Thymus (tissue), 14 donors: ENCODE measurements at places on chromosomes 4 and X. TPM values are rescaled to one million over a fixed set of nuclear protein-coding genes. Genes with fewer than 3 reads are reported as not detected.

Gene ADGRG2
- 11.9 TPM for total RNA-seq

Gene TRIM75
- total RNA-seq: not detected

Gene TEX13C
- not detected for total RNA-seq

GRCh38 chrX:121987835-121988234 lies 940.4 kb downstream of the GLUD2 start:
- H3K27ac ChIP-seq: no peak overlapping the region
- no peaks in the 10 kb centered on the region for H3K4me1 ChIP-seq
- no peak for DNase-seq
- no peaks in the 10 kb centered on the region for H3K27me3 ChIP-seq

GRCh38 chr4:24935856-24936255 lies 23.0 kb upstream of the CCDC149 start:
- no peak for DNase-seq
- H3K4me3 ChIP-seq: no peak overlapping the region
- H3K27ac ChIP-seq: no peak overlapping the region
- no peaks in the 10 kb centered on the region for H3K4me1 ChIP-seq
- H3K27me3 ChIP-seq: no peaks in the 10 kb centered on the region
- no peaks in the 10 kb centered on the region for H3K36me3 ChIP-seq

DNA sequence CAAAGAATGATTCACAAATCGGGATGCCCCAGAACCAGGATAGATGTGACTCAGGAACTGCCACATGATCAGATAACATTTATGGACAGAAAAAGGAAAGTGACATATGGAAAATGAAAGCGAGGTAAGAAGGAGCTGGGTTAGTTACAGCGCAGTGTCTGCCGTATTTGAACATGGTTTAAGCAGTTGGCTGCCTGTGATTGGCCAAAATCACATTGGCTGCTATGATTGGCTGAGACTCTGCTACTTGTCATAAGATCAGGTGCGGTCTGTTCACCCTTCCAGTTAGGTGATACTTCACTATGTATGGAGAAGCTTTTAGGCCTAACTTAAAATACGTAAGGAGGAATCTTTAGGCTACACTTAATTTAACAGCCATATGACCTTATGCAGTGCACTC lies 322.7 kb upstream of the HAND2 start:
- no peak overlapping the region for H3K27ac ChIP-seq
- H3K36me3 ChIP-seq: no peaks in the 10 kb centered on the region
- no peaks in the 10 kb centered on the region for H3K27me3 ChIP-seq
- no peaks in the 10 kb centered on the region for H3K4me1 ChIP-seq
- DNase-seq: no peak

GRCh38 chrX:82666355-82666754 lies 841.7 kb upstream of the POU3F4 start:
- H3K4me3 ChIP-seq: no peak overlapping the region
- H3K27me3 ChIP-seq: no peaks in the 10 kb centered on the region
- H3K36me3 ChIP-seq: no peaks in the 10 kb centered on the region
- no peaks in the 10 kb centered on the region for H3K4me1 ChIP-seq

GRCh38 chrX:139881130-139881529 lies 51.7 kb downstream of the ATP11C start:
- H3K4me1 ChIP-seq: no peaks in the 10 kb centered on the region
- no peaks in the 10 kb centered on the region for H3K27me3 ChIP-seq
- no peak overlapping the region for H3K27ac ChIP-seq
- DNase-seq: no peak
- H3K4me3 ChIP-seq: no peak overlapping the region
- H3K36me3 ChIP-seq: no peaks in the 10 kb centered on the region

DNA sequence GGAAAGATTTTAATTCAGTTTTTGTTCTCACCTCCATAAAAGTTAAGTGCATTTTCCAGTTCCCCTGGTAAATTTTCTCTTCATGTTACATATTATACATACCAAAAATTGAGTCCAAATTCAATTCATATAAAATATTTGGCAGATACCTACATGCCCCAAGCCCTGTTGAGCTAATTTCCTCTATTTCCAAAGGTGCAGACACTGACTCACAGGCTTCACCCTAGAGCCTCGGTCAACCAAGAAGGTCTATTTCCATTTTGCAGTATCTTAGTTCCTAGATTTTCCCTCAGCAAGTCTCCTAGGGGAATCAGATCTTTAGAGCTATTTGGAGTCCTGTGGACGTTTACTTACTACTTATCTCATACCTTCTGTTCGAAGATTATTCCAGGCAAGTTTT lies 174.4 kb downstream of the TSPAN5 start:
- no peaks in the 10 kb centered on the region for H3K36me3 ChIP-seq
- no peak overlapping the region for H3K4me3 ChIP-seq
- no peaks in the 10 kb centered on the region for H3K27me3 ChIP-seq
- H3K27ac ChIP-seq: no peak overlapping the region
- DNase-seq: no peak

DNA sequence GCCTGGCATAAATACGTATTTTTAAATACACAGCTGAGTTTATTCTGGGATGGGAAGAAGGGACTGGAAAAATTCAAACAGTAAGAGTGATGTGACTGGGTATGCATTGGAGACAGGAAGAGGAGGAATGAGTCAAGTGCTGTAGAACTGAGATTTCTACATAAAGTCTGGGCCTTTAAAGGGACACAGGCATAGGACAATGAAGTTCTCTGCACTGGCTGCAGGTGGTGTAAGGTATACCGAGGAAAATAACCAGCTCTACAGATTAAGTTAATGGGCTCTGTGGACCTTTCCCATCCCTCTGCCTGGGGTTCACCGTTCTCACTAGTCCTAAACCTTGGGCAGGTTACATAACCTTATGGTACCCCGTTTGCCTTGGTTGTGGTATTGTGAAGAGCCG lies 68.7 kb downstream of the DHX15 start:
- H3K27me3 ChIP-seq: no peaks in the 10 kb centered on the region
- no peak for DNase-seq
- H3K27ac ChIP-seq: no peak overlapping the region
- H3K36me3 ChIP-seq: peaks cover 21% of the 10 kb centered on the region
- no peak overlapping the region for H3K4me3 ChIP-seq
- no peaks in the 10 kb centered on the region for H3K4me1 ChIP-seq

- peaks cover 3% of the 10 kb centered on the region for H3K27me3 ChIP-seq
- H3K27ac ChIP-seq: no peak overlapping the region
- no peaks in the 10 kb centered on the region for H3K4me1 ChIP-seq
- no peak for DNase-seq
- H3K36me3 ChIP-seq: no peaks in the 10 kb centered on the region
- H3K4me3 ChIP-seq: no peak overlapping the region
Observed at GRCh38 chr4:143693856-143694255, 6.6 kb downstream of the FREM3 start.

DNA sequence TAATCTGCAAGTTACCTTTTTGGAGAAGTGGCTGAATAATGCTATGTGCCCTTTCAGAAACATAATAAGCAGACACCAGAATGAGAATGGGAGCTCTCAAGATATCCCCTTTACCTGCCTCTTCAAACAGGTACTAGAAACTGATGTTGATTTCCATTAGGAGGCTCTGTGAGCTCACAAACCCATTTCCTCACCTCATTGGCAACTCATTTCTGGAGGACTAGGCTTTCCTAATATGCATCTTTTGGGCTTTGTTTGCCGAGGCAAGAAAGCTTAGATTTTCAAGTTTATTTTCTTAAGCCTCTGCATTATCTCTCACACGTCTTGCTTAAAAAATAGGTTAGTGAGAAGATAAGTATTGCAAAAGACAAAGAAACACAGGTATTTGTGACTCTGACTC lies 313.1 kb upstream of the IRS4 start:
- DNase-seq: no peak
- H3K27ac ChIP-seq: no peak overlapping the region
- H3K4me1 ChIP-seq: no peaks in the 10 kb centered on the region
- no peaks in the 10 kb centered on the region for H3K27me3 ChIP-seq
- no peak overlapping the region for H3K4me3 ChIP-seq
- no peaks in the 10 kb centered on the region for H3K36me3 ChIP-seq

GRCh38 chrX:13911586-13911985 lies 94.7 kb upstream of the GPM6B start:
- H3K4me1 ChIP-seq: no peaks in the 10 kb centered on the region
- no peak overlapping the region for H3K4me3 ChIP-seq
- no peaks in the 10 kb centered on the region for H3K36me3 ChIP-seq
- DNase-seq: no peak
- no peaks in the 10 kb centered on the region for H3K27me3 ChIP-seq

- no peaks in the 10 kb centered on the region for H3K27me3 ChIP-seq
- H3K4me3 ChIP-seq: no peak overlapping the region
- H3K4me1 ChIP-seq: no peaks in the 10 kb centered on the region
- no peak overlapping the region for H3K27ac ChIP-seq
- H3K36me3 ChIP-seq: no peaks in the 10 kb centered on the region
Observed at GRCh38 chr4:87540146-87541058, 11.2 kb upstream of the SPARCL1 start.

GRCh38 chr4:66376396-66376795 lies 706.1 kb upstream of the EPHA5 start:
- H3K36me3 ChIP-seq: no peaks in the 10 kb centered on the region
- no peaks in the 10 kb centered on the region for H3K4me1 ChIP-seq
- no peaks in the 10 kb centered on the region for H3K27me3 ChIP-seq
- no peak overlapping the region for H3K4me3 ChIP-seq
- H3K27ac ChIP-seq: no peak overlapping the region

- DNase-seq: no peak
- H3K4me3 ChIP-seq: no peak overlapping the region
- H3K27ac ChIP-seq: no peak overlapping the region
- no peaks in the 10 kb centered on the region for H3K36me3 ChIP-seq
- no peaks in the 10 kb centered on the region for H3K4me1 ChIP-seq
Observed at GRCh38 chrX:138858438-138858837, 146.9 kb upstream of the FGF13 start.

DNA sequence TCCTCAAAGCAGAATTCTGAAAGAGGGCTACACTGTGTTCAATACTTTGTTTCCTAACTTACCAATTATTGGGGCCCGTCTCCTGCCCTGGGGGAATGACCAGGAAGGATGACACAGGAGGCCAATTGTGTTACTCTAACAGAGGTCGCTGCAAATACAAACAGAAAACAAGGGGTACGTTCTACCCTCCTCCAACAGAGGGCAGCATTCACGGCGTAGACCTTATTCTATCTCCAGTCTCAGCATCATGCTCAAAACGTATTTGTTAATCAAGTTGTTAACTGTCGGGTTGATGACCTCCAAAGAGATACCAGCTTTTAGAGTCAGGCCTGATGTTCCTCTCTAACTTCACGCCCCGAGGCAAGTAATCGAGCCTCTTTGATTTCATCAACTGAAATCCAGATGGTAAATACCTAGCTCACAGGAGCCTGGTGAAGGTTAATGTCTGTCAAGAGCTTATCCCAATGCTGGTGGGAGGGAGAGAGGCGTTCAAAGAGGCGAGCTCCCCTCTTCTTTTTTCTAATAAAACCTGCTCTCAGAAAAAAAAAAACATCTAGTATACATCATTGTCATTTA lies 181.0 kb upstream of the KCNIP4 start:
- no peaks in the 10 kb centered on the region for H3K27me3 ChIP-seq
- no peak overlapping the region for H3K4me3 ChIP-seq
- DNase-seq: no peak

DNA sequence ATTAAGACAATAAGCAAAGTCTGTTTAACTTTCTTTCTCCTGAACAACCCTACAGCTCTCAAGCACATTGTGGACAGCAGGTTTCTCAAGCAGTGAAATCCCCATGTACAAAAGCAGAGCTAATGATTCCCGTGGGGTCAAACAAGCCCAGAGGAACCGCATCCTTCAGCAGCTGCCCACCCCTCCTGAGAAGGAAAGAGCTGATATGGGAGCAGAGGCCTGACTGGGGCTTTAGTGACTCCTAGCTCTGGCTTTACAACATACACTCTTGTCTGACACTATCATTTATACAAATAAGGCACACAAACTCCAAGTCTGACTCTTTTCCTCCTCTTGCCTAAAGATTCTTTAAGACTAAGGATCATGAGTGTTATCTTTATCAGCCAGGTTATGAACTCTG lies 32.8 kb downstream of the HDAC8 start:
- no peaks in the 10 kb centered on the region for H3K4me1 ChIP-seq
- no peaks in the 10 kb centered on the region for H3K27me3 ChIP-seq
- no peak overlapping the region for H3K4me3 ChIP-seq
- H3K36me3 ChIP-seq: no peaks in the 10 kb centered on the region

DNA sequence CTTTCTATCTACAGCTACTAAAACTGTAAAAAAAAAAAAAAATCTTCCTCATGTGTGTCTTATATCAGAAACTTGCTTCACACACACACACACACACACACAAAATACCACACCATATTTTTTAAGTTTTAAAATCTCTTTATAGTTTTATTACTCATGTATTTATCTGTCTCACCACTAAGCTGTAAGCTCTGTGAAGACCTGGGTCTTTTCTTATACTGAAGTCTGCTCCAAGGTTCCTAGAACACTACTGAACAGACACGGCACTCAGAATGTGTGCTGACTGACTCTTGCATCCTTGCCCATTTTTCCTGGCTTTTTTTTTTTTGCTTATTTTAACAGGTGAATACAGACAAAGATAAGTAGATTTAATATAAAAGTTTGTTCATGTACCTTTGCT lies 135.6 kb upstream of the CXXC4 start:
- no peak overlapping the region for H3K4me3 ChIP-seq
- no peaks in the 10 kb centered on the region for H3K36me3 ChIP-seq
- no peaks in the 10 kb centered on the region for H3K27me3 ChIP-seq
- H3K4me1 ChIP-seq: no peaks in the 10 kb centered on the region

DNA sequence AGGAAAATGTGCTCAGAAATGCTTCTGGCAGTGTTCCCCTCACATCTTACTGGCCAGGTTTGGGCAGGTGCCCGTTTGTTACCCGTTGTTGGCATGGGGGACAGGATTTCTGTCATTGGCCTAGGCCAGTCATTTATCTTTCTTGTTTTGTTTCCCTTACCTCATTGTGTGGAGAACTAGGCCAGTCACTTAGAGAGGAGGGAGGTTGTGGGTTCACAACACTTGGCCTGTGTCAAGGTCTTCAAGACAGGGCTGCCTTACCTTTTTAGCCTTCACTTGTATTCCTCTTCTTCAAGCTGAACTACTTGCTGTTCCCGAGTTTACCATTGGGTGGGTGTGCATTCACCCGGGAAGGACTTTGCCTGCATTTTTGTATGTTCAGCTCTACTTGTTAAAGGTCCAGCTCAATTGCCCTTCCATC lies 17.7 kb downstream of the SNX25 start:
- DNase-seq: no peak
- no peak overlapping the region for H3K27ac ChIP-seq
- no peak overlapping the region for H3K4me3 ChIP-seq
- no peaks in the 10 kb centered on the region for H3K27me3 ChIP-seq
- H3K36me3 ChIP-seq: no peaks in the 10 kb centered on the region

- no peak overlapping the region for H3K27ac ChIP-seq
- DNase-seq: no peak
- H3K36me3 ChIP-seq: no peaks in the 10 kb centered on the region
- H3K27me3 ChIP-seq: no peaks in the 10 kb centered on the region
- no peak overlapping the region for H3K4me3 ChIP-seq
Observed at GRCh38 chr4:121736735-121737351, 28.1 kb downstream of the SMIM43 start.

GRCh38 chrX:53547668-53548067 lies 113.5 kb upstream of the HSD17B10 start:
- no peaks in the 10 kb centered on the region for H3K27me3 ChIP-seq
- DNase-seq: no peak
- no peak overlapping the region for H3K4me3 ChIP-seq
- no peaks in the 10 kb centered on the region for H3K4me1 ChIP-seq

- no peak for DNase-seq
- no peak overlapping the region for H3K27ac ChIP-seq
- no peak overlapping the region for H3K4me3 ChIP-seq
- no peaks in the 10 kb centered on the region for H3K4me1 ChIP-seq
- H3K27me3 ChIP-seq: no peaks in the 10 kb centered on the region
Observed at GRCh38 chr4:19575924-19576323, 675.8 kb upstream of the SLIT2 start.

GRCh38 chrX:10582215-10582733 lies 38.1 kb downstream of the MID1 start:
- no peaks in the 10 kb centered on the region for H3K4me1 ChIP-seq
- H3K4me3 ChIP-seq: no peak overlapping the region
- no peak overlapping the region for H3K27ac ChIP-seq
- no peaks in the 10 kb centered on the region for H3K36me3 ChIP-seq
- no peak for DNase-seq
